ENCODE measurements at places on chromosomes 3 and 15.

- no peak for DNase-seq
These were observed 451 bp downstream of the ONECUT1 start for GRCh38 chr15:52789601-52790168.

DNA sequence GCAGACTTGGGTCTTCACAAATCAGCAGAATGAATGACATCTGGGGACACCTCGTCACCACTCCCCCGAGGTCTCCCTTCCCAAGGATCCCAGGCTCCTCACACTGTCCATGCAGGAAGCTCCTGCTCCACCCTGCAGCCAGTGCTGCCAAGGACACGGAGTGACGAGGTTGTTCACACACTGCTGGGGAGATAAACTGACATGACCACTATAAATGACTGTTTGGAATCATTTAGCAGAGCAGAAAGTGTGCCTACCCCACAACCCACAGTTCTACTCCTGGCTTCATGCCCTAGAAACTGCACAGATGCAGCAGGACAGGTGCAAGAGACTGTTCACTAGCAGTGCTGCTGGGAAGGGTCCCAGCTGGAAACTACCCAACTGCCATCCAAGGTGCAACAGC is 19.7 kb upstream of the PRSS50 start:
- DNase-seq = no peak

- no peak for DNase-seq
These were observed 255.5 kb downstream of the UACA start for GRCh38 chr15:70507772-70508371.

GRCh38 chr3:19148768-19149091 is 420 bp downstream of the KCNH8 start:
- DNase-seq = no peak

GRCh38 chr15:67825881-67826716 is 790 bp downstream of the SKOR1 start:
- no peak for DNase-seq

- DNase-seq = no peak
These were observed 177.6 kb downstream of the GHSR start for GRCh38 chr3:172270557-172271166.

DNA sequence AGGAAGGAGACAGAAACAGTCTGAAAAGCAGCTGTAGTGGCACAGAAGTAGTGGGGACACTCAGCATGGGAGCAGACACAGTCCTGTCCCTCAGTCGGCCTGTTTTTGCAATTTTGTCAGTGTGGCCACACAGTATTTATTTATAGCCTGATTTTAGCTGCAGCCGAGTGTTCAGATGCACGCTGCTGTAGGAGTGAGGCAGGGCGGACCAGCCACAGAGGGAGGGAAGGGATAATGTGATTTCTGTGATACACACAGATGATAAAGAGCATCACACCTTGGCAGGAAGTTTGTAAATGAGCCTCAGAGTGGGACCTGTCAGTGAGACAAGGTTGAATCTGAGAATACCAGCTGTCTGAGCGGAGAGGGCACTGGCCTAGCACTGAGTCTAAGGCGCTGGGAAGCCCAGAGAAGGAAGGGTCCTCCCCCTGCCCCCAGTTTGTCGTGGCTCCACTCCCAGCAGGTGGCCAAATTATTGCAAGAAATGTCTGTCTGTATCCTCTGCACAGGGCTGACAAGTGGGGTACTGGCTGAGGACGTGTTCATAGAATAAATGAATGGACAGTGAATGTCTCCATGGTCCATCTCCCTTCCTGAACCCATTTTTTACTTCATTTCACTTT is 3.8 kb downstream of the PSTPIP1 start:
- peak; percentile 5 for DNase-seq

DNA sequence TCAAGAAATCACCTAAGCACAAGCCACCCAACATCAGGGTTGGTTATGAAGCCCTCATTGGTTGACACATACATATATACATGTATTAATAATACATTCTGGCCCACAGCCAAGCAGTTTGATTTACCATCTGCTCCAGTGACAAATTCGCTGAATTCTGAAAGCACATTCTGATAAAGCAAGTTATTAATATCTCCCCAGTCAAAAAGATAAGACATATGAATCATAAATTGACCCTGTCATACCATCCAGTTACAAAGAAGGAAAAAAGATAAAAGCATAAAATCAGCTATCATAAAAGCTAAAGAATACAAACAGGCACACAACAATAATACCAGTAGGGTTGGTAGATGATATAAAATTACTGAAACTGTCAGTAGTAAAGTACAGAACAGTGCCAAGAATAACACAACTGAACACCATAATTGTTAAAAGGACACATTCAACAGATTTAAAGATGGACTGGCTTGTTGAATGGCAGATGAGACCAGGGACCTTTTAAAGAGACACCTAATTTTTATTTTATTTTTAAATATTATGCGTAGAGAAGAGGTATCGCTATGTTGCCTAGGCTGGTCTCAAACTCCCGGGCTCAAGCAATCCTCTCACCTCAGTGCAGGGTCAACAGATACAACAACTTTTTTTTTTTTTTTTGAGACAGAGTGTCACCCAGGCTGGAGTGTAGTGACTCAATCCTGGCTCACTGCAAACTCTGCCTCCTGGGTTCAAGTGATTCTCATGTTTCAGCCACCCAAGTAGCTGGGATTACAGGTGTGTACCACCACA is 7.7 kb downstream of the SNX4 start:
- DNase-seq = no peak

DNA sequence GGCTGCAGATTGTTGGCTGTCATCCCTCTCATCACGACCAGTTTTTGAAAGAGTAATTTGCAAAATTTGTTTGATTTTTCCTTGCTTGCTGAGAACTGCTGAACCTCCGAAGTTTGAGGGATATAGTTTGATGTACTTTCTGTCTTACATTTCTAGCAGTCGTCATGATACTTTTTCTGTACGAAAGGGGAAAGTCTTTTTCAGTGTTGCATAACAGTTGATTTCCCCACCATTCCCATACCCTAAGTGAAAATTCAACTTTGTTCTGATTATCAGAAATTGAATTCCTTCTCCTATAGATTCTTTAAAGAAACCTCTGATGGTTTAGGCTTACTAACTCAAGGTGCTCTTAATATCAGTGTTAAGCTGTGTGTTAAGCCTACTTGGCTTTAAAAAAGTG is 1.6 kb downstream of the PDE8A start:
- DNase-seq = no peak

DNA sequence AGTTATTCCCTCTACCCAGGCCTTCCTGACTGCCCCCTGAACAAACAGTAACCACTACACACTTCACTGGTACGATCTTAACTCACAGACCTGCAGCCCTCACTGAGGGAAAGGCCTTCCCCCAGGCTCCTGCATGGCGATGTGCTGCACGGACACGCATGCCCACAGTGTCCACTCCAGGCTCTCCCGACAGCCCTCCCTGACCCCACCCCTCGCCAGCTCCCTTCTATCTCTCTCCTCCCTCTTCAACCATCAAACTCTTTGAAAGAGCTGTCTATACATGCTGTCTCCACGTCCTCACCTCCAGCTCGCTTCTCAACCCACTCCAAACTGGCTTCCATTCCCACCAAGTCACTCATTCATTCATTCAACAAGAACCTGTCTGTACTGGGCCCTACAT is 3.9 kb downstream of the SCN5A start:
- DNase-seq = no peak

GRCh38 chr15:58504674-58505234 is 73.0 kb downstream of the LIPC start:
- DNase-seq = no peak

DNA sequence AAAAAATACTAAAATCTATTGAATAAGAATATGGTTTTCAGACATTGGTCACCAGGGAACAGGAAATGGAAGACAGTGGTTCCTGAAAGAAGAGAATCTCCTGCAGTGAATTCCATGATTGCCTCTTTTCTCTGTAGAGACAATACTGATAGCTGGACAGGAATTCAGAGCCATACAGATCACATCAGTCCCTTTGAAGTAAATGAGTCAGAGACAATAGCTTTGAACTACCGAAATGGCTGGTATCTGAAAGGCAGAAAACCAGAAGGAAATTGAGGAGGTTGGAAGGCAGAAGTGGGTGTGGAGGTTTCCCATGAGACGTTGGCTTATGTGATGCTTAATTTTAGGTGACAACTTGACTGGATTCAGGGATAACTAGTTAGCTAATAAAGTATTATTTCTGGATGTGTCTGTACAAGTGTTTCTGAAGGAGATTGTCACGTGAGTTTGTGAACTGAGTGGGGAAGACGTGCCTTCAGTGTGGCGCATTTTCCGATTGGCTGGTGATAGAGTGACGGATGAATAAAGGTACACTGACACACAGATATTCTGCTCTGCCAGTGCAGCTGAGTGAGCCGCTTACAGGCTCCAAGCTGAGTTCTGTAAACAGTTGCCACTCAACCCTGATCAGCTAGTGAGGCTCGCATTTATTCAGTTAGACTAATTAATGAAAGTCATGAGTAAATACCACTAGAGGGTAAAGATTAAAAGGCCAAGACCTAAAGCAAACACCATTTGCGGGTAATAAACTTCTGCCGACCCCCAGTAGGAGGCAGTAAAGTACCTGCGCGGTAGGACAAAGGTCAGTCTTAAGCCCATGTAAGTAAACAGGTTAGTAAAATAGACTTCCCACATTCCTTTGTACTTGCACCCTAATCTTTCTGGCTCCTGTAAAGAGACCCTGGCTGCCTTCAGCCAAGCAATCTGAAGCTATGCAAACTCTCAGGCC is 1298.6 kb downstream of the SI start:
- no peak for DNase-seq

DNA sequence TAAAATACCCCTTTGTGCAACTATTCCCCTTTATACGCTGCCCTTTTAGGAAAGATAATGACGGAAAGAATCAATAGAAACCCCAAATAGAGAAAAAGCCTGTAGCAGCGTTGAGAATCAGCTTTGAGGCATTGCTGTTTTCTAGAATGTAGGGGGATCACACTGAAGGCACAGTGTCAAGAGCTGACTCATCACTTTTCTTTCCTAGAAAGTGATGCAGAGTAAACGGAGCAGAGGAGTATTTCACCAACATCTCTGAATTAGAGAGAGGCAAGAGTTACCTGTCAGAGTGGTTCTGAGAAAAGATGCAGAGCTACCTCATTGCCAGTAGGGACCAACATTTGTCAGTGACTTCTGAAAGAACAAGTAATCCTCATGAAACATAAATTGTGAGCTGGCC is 269.8 kb upstream of the TMC3 start:
- DNase-seq = no peak

DNA sequence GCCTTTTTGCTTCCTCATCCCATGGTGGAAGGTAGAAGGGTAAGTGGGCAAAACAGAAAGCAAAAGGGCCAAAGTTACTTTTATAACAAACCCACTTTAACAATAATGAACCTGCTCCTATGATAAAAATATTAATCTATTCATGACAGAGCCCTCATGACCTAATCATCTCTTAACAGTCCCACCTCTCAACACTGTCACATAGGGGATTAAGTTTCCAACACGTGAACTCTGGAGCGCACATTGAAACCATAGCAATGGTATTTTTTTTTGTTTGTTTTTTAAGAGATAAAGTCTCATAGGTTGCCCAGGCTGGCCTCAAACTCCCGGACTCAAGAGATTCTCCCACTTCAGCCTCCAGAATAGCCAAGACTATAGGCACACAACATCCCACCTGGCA is 30.7 kb downstream of the KATNBL1 start:
- DNase-seq = no peak

GRCh38 chr15:61682891-61683735 is 377.1 kb downstream of the VPS13C start:
- DNase-seq = no peak

DNA sequence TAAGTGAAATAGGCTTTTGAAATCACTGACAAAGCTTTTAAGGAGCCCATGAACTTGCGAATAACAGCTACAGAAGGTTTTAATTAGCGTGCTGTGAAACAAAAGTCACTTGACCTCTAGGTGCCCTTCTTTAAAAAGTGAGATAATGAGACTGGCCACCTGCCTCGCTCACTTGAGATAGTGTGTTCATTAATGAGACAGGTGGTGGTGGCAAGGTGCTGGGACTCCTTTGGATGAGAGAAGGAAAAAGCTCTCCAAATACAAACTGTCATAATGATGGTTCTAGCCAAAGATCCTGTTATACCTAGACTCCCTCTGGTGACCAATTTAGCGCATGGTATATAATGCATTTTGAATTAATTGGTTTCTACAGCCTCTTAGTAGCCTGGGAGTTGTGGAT is 22.7 kb upstream of the IREB2 start:
- no peak for DNase-seq

GRCh38 chr15:57505949-57506391 is 85.7 kb upstream of the MYZAP start:
- no peak for DNase-seq

GRCh38 chr3:46087871-46088270 is 60.6 kb upstream of the XCR1 start:
- no peak for DNase-seq

- no peak for DNase-seq
These were observed 1.3 kb downstream of the SLC27A2 start for GRCh38 chr15:50183112-50183794.

DNA sequence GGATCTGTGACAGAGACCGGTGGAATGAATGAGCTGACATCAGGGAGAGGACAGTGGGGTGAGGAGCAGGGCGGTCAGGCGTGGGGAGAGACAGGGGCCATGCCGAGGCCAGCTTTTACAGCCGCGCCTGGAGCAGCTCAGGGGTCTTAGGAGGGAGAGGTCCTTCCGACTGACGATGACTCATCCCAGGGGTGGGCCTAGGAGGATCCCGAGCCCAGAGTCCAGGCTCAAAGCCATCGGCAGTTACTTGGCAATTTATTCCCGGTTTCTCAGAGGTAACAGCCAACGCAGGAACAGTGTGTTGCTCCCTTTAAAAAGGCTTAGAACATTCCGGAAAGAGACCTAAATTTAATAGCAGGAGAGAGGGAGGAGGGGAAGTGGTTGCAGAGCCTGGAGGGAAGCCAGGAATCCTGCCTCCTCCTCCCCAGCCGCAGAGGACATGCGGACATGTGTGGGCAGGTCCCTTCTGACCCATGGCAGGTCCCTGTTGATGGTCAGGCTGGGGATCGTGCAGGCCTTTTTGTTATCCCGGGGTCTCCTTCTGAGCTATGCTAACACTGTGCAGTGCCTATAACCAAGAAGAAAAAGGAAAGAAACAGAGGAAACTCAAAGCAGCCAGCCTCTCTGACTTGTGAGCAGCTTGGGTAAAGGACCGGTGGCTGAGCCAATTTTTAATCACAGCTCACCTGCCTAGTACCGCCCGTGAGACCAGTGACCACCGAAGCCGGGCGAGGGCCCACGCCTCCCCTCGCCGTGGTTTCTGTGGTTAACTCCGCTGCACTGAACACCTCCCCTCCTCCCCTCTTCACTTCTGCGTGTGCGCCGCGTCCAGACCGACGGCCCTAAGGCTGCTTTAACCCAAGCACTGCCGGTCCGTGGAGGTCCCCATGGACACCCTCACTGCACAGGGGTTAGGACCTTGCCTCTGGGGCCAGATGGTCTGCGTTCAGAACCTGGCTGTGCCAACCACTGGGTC is 392.4 kb upstream of the PROK2 start:
- peak; percentile 5 for DNase-seq

DNA sequence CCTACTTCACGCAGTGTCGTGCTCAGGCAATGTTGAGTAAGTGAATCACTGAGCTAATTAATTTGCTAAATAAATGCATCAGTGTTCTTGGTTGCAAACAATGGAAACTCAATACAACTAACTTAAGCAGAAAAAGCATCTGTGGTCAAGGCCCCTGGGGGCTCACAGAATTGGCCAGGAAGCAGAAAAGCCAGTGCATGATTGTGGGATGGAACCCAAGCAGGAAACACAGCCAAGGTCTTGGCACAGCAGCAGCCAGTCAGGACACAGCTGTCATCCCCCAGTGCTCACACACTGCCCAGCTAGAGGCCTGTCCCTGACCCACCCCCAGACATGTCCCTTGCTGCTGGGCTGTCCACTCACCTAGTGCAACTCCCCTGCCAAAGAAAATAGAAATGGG is 85.9 kb downstream of the AQP9 start:
- no peak for DNase-seq

GRCh38 chr15:90496791-90497190 is 32.9 kb upstream of the CRTC3 start:
- DNase-seq = no peak
